Spinal cord (tissue), 10 donors: ENCODE measurements at places on chromosomes 6 and 20.

- DNase-seq, result no peak
Observed at GRCh38 chr6:69026243-69026642, 391.2 kb downstream of the ADGRB3 start.

DNA sequence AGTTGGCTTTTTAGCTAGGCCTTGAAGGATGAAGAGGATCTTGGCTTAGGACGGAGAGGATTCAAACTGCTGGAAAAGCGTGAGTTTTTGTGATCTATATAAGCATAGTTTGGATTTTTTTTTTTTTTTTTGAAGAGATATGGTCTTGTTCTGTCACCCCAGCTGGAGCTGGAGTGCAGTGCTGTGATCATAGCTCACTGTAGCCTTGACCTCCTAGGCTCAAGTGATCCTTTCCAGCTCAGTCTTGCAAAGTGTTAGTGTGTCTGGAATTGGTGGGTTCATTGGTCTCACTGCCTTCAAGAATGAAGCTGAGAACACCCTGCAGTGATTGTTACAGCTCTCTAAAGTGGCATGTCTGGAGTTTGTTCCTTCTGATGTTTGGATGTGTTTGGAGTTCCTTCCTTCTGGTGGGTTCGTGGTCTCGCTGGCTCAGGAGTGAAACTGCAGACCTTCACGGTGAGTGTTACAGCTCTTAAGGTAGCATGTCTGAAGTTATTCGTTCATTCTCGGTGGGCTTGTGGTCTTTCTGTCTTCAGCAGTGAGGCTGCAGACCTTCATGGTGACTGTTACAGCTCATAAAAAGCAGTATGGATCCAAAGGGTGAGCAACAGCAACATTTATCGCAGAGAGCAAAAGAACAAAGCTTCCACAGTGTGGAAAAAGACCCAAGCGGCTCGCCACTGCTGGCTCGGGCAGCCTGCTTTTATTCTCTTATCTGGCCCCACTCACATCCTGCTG, 37.5 kb upstream of the NUP153 start:
- no peak for DNase-seq

- DNase-seq, result no peak
Observed at GRCh38 chr20:16918366-16918765, 170.2 kb downstream of the OTOR start.

GRCh38 chr6:42629845-42630244, 66.0 kb downstream of the UBR2 start:
- no peak for DNase-seq

GRCh38 chr20:43981540-43981939, 66.9 kb downstream of the TOX2 start:
- no peak for DNase-seq

GRCh38 chr6:134175532-134176263, 123.3 kb upstream of the SLC2A12 start:
- peak; percentile 85 for DNase-seq

DNA sequence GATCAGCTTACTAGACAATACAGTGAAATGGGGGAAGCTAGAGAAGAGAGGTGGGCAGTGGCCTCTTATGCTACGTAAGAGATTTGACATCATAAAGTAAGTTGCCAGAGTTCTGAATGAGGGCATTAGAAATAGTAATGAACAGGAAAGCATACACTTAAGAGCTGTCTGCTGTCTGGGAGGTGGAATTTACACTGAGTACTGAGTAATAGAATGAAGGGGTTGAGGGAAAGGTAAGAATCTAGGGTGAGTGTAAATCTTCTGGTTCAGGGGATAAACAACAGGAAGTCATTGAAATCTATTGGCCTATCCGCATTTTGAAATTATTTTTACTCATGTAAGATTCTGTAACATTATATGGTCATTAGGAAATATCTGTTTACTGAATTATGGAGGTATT, 35.8 kb downstream of the HLA-DMB start:
- no peak for DNase-seq

- no peak for DNase-seq
Observed at GRCh38 chr6:21263531-21264287, 329.8 kb upstream of the SOX4 start.

GRCh38 chr6:156791320-156791850, 14.2 kb downstream of the ARID1B start:
- DNase-seq, result no peak

GRCh38 chr20:63533388-63533787, 3.8 kb downstream of the PTK6 start:
- no peak for DNase-seq

DNA sequence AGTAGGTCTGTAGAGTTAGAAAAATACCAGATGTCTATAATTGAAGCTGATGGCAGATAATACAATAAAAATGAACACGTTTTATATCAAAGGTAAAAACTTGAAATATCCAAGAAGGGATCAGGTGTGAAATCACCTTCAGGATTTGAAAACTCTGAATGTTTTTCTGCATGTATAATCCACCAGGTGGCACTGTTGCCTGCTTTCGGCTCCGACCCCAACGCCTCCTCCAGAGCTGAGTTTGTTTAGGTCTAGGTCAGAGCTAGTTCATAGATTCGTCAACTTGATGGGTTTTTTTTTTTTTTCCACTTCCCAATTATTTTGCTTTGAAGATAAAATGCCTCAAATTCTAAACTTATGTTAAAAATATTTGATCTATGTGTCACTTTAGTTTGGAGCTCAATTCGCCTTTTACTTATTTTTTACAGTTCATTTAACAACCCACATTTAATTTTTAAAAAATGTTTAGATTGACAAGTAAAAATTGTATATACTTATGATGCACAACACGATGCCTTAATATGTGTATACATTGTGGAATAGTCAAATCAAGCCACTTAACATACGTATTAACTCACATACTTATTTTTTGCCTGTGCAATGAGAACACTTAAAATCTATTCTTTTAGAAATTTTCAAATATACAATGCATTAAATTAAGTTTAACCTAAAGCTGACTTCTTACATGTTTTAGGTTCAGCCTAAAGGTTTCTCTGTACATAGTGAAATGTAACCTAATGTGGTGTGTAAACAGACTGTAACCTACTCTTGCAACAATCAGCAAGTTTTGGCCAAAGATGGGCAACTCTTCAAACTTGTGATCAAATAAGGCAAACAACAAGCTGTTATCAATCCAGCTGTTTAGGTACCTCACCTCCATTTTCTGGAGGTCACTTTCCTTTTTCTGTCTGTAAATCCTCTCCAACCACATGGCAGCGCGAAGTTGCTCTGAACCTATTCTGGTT, 39.4 kb upstream of the ENPP4 start:
- peak; percentile 7 for DNase-seq
